ENCODE measurements at places on chromosomes 7 and 10.

DNA sequence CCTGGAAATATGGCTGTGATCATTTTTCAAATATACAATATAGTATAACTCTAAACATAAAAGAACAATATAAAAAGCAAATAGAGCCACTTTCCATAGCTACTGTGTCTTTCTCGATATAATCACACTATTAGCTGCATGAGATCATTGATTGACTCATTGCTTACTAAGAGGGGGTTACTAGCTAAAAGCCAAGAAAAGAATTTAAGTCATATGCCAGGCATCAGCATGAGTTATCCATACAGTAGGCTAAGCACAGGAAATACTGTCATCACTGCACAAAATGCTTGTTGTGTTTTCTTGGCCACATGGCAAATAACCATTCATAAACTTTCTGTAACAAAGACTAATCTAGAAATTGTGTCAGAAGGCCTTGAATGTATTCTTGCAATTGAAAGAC lies 18.8 kb upstream of the ABCB5 start:
- DNase-seq: no peak

- DNase-seq: no peak
Measured at GRCh38 chr10:132841615-132841975, 55.6 kb upstream of the NKX6-2 start.

DNA sequence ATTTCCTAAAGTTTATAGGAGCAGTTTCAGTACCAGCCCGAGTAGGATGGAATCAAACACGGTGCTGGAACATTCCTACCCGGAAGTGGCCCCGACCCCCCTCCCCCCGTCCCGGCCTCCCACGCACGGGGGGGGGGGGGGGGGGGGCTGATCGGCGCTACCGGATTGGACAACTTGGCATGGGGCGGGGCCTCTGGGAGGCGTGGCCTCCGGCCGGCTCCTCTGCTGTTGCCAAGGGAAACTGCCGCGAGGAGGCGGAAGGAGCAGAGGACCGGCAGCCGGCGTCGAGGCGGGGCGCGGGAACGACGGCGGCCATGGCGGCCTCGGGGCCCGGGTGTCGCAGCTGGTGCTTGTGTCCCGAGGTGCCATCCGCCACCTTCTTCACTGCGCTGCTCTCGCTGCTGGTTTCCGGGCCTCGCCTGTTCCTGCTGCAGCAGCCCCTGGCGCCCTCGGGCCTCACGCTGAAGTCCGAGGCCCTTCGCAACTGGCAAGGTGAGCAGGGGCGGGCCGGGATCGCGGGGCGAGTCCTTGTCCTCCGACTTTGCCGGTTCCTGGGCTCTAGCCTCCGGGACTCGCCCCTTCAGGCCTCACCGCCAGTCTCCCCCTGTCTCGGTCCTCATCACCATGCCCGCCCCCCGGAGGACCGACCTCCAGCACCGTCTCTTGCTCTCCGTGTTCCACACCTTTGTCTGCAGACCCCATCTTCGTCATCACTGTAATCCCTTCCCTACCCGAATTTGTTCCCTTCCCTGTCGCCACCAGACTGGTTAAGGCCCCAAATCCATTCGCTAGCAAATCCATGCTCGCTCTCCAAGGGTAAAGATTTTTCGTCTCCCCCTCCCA lies at the start of gene RHBDD2:
Gene RHBDD2, plus strand, starts transcription at position 266 of the 843 bp plus-strand sequence. Its CDS starts 49 bp downstream, at position 315.
- peak; percentile 86 for DNase-seq

GRCh38 chr10:71708301-71708703 lies 11.3 kb downstream of the C10orf105 start:
- peak; percentile 53 for DNase-seq

- no peak for DNase-seq
Measured at GRCh38 chr7:7309203-7309602, 126.9 kb downstream of the C1GALT1 start.
